ENCODE measurements at places on chromosomes 6 and 20. TPM values are rescaled to one million over a fixed set of nuclear protein-coding genes. Genes with fewer than 3 reads are reported as not detected.

DNA sequence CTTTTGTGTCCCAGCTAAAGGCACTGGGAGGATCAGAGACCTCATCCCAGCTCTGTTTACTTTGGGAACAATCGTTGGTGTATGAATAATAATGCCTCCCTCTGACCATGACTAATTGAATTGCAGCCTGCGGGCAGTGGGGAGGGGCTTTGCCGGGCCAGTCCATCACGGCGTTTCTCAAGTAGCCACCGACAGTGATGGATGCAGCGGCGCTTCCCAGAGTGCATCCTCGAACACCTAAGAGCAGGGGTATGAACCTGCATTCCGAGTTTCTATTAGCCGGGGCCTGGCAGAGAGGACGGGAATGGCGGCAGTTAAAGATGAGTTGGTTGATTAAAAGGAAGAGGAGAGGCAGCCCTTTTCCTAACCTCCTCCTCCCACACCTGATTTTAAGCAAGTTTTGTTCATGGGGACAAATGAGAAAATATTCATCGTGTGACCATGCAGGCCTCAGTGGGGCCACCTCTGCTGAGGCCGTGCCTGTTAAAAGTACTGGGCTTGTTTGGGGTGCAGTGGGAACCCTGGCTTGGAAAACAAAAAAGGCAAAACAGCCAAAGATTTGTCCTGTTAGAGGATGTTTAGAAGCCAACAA is 154.1 kb downstream of the FOXA2 start:
- no peak for DNase-seq

ZNF334 gene
- total RNA-seq = 0.57 TPM

DNA sequence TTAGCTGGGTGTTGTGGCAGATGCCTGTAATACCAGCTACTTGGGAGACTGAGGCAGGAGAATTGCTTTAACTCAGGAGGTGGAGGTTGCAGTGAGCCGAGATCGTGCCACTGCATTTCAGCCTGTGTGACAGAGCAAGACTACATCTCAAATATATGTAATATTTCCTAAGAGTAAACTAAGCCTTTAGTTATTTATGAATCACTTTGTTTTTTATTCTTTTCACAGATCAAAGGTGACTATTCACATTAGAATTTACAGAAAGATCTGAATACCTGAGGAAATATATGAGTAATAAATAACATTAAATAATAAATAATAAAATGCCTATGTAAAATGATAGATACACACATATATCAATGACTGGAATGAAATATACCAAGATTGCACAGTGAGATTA is 630.8 kb upstream of the IMPG1 start:
- DNase-seq = no peak

DNA sequence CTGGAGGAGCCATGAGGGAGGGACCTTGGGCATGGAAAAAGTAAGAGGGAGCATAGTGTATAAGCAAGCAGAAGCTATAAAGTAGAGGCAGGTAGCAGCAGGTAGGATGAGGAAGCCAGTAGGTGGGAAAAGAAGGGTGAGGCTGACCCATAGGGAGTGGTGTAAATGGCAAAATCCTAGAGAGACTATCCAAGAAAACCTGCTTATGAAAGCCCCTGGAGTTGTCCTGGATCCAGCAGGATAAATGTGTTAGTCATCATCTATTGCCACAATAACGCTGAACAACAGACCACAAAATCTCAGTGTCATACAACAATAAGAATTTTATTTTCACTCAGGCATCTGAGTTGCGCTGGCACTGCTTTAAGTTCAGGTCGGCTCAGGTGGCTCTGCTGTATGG is 30.2 kb downstream of the CHD6 start:
- no peak for DNase-seq

- DNase-seq = no peak
Observed at GRCh38 chr20:58645412-58645968, 5.6 kb upstream of the STX16 start.

GRM1 gene
- total RNA-seq = 2.9 TPM

PLA2G7 gene
- total RNA-seq = 0.14 TPM

DNA sequence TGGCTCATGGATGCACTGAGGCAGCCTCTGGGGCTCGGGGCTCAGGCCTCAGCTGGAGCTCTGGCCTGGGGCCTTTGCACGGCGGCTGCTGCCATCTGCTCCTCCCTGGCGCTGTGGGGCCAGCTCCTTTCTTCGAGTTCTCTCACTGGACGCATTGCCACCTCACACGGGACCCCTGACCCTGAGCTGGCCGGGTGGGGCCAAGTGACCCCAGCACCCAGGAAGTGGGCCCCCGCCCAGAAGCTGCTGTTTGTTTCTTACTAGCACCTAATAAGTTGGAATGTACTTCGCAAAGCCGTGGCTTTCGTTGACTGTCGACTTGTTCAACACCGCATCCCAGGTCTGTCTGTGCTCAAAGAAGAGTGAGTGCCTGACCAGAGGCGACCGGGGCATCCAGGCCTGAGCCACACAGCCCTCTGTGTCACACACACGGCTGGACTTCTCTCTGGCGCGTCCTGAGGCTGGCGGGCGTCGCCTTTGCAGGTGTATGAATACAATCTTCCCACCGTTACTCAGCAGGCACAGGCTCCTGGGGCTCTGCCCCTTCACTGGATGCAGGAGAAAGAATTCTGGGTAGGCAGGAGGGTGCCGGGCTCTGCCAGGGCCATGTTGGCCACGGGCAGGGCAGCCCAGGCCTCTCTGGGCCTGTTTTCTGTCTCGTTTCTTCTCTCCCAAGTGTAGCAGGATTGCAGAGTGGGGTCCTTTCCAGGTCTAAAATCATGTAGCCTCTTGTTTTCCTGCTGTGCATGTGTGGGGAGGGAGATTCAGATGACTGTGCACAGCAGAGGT is 112.9 kb downstream of the DLL1 start:
- DNase-seq = peak; percentile 68

RSPH9 gene
- 0.11 TPM for total RNA-seq
